CD4-positive, alpha-beta T cell treated with Interleukin-6 at 100 ng/mL for 8 hours (primary cell): ENCODE measurements at places on chromosomes 6 and 20.

DNA sequence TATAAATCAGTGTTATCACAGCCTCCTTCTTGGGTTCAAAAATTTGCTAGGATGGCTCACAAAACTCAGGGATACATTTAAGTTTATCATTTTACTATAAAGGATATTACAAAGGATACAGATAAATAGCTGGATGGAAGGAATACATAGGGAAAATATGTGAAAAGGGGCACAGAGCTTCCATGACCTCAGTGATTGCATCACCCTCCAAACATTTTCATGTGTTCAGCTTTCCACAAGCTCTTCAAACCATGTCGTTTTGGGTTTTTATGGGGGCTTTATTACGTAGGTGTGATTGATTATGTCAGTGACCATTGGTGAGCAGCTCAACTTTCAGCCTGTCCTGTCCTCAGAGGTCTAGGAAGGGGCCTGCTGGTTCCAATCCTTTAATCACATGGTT lies 68.0 kb downstream of the CYB5R4 start:
- DNase-seq = no peak

- no peak for DNase-seq
These were observed 809.4 kb upstream of the CITED2 start for GRCh38 chr6:140183881-140184280.

GRCh38 chr20:57654363-57654997 lies 34.3 kb upstream of the ZBP1 start:
- DNase-seq = peak; percentile 67

GRCh38 chr6:9638861-9639260 lies 776.0 kb downstream of the TFAP2A start:
- DNase-seq = no peak

DNA sequence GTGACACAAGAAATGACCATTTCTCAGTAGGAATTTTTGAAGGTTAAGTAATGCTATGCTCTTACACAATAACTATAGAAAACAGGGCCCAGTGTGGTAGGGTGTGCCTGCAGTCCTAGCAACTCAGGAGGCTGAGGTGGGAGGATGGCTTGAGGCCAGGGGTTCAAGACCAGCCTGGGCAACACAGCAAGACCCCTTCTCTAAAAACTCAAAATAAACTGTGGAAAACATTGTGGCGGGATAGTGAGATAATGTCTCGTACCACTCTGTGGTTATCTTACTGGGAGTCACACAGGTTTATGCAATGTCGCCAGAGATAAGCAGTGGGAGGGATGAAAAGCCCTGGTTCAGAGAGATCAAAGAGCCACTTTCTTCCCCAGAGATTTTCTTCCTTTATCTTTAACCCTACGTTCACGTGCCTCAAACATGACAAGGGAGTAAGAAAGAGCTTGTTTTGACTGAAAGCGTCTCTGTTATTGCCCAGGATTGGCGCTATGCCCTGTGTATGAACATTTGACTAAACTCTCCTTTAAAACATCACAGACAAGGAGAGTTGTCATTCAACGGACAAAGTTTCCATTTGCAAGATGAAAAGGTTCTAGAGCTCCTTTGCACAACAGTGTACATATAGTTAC lies 13.9 kb downstream of the GCM1 start:
- DNase-seq = no peak

GRCh38 chr20:20856306-20856705 lies 143.9 kb upstream of the RALGAPA2 start:
- no peak for DNase-seq

DNA sequence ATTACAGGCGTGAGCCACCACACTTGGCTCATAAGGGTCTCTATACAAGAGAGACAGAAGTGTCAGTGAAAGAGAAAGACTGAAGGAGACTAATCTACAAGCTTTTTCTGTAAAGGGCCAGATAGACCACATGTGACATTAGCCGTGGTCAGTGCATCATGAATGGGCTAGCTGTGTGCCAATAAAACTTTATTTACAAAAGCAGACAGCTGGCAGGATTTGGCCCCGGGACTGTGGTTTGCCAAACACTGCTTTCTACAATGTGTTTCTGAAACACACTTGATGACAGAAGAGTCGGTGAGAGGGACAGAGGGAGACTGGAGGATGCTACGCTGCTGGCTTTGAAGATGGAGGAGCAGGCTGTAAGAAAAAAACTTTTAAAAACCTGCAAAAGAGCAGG lies 285.4 kb downstream of the TFAP2C start:
- no peak for DNase-seq

- DNase-seq = no peak
These were observed 12.9 kb downstream of the SNPH start for GRCh38 chr20:1278993-1279392.

DNA sequence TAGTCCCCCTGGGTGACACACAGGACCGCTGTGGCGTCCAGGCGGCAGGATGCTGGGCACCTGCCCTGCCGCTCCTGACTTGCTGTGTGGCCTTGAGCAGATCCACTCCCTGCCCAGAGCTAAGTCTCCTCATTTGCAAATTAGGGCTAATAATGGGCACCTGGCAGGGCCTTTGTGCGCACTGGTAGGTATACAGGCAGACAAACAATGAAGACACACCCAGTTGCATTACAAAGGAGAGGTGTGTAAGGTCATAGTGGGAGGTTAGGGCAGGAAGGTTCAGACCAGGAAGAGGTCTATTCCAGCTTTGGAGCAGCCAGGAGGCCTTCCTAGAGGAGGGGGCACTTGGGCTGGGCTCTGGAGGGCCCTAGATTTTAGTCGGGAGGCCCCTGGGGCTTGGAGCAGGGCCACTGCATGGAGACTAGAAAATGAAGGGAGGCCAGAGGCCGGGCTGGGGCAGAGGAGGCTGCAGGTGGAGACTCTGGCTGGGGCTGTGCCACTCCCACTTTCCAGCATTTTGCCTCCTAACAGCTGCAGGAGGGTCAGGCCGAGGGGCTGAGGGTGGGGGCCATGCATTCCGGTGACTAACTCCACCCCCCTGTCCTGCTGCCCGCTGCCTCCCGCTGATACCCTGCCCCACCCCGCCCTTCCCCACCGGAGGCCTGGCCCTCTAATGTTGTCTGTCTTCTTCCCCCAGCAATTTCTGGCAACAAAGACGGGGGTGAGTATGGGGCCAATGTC lies 28.5 kb downstream of the MYH7B start:
- no peak for DNase-seq

GRCh38 chr6:1254326-1254725 lies 57.6 kb upstream of the FOXQ1 start:
- DNase-seq = no peak

DNA sequence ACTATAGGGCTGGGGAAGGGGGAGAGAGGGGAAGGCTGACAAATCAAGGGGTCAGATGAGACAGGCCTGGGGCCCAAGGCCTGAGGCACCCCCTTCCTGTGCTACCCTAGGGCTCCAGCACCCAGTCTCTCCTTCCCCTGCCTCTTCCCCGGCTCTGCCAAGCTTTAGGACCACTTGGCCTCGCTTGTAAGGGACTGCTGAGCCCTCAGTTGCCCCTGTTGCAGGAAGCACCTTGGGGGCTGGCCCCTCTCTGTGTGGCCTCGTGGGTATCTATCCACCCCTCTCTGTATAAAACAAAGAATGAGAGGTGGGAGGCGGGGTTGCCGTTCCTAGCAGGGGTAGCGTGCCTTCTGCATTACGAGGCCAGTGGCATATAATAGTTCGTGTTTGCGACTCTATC lies 21.4 kb upstream of the SMOC2 start:
- no peak for DNase-seq

- DNase-seq = no peak
These were observed 273.1 kb downstream of the CLIC5 start for GRCh38 chr6:45742591-45742990.
